ENCODE measurements at places on chromosomes 1 and 21.

GRCh38 chr1:234559152-234559901, 50.7 kb downstream of the IRF2BP2 start:
- no peak for DNase-seq

GRCh38 chr1:179840107-179840506, 37.5 kb downstream of the TOR1AIP2 start:
- DNase-seq: no peak

GRCh38 chr1:25661043-25661815, 44.6 kb downstream of the MAN1C1 start:
- no peak for DNase-seq

GRCh38 chr1:78045926-78046778, at the start of gene GIPC2:
TSS of gene GIPC2 (plus strand) at chr1:78045966. CDS start at chr1:78046095, 129 bp downstream.
- no peak for DNase-seq

DNA sequence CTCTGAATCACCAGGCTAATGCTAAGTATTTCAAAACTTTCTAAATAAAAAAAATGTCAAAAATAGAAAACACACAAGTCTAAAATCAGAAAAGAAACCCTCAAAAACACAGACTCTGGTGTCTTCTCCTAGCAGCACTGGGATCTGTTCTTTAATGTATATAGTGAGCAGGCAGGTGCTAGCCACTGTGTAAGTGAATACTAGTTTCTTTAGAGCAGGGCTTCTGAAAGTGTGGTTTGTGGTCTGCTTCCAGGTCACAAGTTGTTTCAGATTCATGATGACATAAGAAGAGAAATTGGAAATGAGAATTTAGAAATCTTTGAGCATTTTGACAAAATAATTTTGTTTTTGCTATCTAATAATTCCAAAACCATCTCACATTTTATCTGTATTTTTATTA, 763.1 kb downstream of the USP25 start:
- no peak for DNase-seq

DNA sequence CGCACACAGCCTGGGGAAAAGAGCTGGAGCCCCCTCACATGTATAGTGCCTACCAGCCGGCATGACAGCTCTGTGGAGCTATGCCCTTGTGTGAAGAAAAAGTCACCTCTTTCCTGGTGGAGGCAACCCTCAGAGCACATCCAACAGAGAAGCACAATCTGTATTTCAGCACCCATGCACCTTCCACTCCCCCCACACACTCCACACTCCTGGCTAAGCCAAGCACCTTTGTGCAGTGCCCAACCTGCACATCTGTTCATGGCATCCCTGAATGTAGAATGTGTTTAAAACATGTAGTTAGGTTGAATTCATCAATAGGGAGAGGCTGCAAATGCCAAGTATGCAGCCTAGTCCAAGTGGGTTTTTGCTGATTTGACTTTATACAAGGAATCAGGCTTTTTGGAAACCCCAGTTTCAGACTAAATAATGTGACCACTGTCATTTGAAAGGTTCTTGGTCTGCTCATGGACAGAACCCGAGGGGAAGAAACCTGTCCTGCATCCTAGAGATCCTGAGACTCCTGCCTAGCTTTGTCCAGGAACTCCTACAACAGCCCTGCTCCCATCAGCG, 197.1 kb downstream of the TOMM20 start:
- no peak for DNase-seq

Data from stimulated activated CD8-positive, alpha-beta memory T cell treated with anti-CD3 and anti-CD28 coated beads, Interleukin-4, amount 100 ng/mL, for 1 hour (primary cell).